ENCODE measurements at places on chromosomes 2 and 18.

- no peak for DNase-seq
These were observed 34.7 kb downstream of the RALB start for GRCh38 chr2:120287183-120288015.

GRCh38 chr18:32777049-32777448, 4.2 kb upstream of the KLHL14 start:
- DNase-seq = no peak

DNA sequence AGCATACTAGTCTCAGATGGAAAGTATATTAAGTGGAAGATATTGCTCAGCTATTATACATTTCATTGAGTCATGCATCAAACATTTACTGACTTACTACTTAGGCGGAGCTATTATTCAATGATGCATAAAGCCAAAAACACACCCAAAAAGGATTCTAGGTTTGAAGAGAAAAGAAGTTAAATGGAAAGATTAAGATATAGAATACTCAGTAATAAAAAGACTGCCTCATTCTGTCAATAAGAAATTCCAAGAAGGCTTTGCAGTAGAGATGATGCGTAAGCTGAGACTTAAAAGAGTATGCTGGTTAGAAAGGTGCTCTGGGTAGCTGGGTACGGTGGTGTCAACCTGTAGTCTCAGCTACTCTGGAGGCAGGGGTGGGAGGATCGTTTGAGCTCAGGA, 27.6 kb downstream of the STK17B start:
- no peak for DNase-seq

DNA sequence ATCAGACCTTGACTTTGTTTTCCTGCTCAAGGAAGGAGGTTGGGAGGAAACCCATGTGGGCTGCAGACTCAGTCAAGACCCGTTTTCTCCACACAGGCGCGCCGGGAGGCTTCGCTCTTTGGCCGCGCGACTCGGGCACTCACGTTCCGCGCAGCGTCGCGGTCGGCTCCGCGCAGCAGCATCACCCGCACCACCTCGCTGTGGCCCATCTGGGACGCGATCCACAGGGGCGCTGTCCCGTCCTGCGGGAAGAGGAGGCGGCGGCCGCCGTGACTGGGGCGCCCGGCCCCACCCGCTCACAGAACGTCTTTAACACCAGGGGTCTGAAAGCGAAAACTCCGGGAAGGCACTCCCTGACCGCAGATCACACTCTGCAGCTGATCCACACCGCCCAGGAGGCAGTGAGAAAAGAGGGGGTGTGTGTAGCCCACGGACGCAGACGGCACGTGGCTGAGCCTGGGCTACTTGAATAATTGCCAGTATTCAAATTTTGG, 33.1 kb upstream of the NPC1 start:
- no peak for DNase-seq

All from stimulated activated CD8-positive, alpha-beta memory T cell treated with anti-CD3 and anti-CD28 coated beads, Interleukin-4, amount 100 ng/mL, for 1 hour (primary cell).